ENCODE measurements at places on chromosomes 2 and 18.

DNA sequence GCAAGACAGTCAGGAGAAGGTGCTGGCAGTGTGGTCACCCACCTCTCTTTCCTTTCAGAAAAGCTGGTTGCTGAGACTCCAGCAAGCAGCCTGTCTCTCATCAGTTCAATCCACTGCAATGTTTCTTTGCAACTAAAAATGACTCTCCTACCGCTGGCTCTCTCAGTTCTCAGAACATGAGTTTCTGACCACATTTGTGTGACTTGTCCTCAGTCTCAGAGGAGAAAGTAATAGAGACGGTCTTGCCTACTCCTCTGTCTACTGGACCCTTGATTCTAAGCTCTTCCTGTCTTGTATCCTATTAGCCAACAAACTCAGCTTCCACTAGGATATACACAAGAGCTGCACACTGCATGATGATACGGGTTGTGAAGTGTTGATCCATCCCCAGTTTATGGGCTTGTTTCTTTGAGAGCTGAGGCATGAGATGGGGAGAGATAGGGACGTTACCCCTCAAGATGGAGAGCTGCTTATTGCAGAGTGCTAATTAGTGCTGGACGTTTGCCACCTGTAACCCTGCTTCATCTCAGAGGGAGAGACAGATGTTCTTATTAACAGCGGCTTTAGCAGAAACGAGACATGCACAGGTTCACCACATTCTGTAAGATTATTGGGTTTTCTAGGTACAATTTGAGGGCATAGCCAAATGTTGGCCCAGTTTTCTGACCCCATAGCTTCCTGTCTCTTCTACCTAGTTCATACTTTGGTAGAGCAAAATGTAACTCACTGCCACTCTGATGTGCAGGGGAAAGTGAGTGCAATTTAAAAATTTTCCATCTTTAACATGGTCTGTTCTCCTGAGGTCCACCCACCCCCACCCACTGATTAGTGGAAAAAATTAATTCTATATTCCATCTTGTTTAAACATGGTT, 32.4 kb upstream of the YWHAQ start:
- no peak for DNase-seq
- no peak overlapping the region for H3K4me3 ChIP-seq
- no peaks in the 10 kb centered on the region for H3K4me1 ChIP-seq
- H3K27me3 ChIP-seq, result no peaks in the 10 kb centered on the region
- no peaks in the 10 kb centered on the region for H3K36me3 ChIP-seq
- no peak overlapping the region for H3K27ac ChIP-seq

DNA sequence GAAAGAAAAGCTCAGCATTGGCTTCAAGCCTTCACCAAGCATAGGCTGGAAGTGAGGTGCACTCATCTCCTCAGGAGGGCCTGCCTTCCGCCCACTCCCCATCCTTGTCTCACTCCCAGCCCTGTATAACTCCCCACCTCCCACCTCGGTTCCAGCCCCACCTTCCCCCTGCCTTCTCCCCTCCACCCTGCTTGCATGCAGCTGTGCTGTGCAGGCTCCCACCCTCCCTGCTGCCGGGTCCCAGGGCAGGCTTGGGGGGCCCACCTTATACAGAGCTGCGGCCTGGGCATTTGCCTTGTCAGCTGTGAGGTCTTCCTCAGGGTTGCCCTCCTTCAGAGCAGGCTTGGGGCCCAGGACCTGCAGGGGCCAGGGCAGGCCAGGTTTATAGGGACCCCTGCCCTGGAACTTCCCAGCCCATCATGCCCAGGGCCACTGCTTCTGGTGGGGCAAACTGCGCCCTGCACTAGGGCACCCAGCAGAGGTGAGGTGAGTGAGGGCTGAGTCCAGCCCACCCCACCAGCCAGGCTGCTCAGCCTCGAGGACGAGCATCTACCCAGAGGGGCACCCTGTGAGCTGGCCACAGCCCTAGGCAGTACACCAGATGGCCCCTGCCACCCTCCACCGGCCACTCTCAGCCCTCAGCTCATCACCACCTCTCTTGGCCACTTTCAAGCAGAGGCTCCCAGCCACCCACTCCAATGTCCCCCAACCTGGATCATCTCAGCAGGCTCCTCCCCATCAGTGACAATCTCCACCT, 11.6 kb downstream of the CAPG start:
- H3K27ac ChIP-seq, result no peak overlapping the region
- H3K4me3 ChIP-seq, result no peak overlapping the region
- DNase-seq, result no peak
- H3K4me1 ChIP-seq, result peaks cover 18% of the 10 kb centered on the region
- peaks cover 48% of the 10 kb centered on the region for H3K36me3 ChIP-seq
- H3K27me3 ChIP-seq, result no peaks in the 10 kb centered on the region

DNA sequence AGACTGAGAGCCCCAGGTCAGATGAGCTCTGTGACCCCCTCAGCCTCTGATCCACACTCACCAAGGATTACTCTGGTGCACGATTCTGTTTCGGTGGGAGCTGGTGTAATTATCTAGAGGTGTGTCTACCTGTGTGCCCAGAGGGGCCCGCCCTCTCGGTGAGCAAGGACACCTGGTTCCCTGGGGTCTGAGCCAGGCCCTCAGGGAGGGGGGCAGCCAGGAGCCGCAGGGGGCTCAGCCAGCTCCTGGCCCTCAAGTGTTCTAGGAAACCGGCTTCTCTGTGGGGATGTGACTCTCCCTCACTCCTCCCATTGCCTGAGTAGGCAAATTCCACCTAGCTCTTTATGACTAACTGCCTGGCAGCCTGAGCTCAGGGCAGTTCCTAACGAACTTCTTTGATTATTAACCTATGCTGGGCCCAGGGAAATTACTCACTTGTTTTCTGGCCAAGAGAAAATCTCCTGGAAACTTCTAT, 17.4 kb downstream of the AGAP1 start:
- peaks cover 16% of the 10 kb centered on the region for H3K4me1 ChIP-seq
- H3K27ac ChIP-seq, result no peak overlapping the region
- H3K4me3 ChIP-seq, result no peak overlapping the region

DNA sequence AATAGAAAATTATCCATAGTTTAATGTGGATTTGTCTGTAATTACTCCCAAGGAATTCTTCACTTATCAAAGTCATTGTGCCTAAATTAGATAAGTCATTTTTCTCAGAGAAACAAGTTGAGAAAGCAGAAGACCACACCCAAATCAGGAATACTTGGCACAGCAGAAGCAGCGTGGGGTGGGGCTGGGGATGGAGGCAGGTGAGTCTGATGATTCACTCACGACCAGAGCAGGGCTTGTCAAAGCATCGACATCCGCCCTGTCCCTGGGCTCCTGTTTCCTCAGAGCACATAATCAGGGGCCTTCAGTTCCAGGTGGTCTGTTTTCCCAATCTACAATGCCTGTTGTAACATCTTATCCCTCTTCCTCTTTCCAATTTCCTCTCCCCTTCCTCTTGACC, 31.5 kb upstream of the COLEC12 start:
- H3K27ac ChIP-seq, result no peak overlapping the region
- no peak overlapping the region for H3K4me3 ChIP-seq
- no peaks in the 10 kb centered on the region for H3K4me1 ChIP-seq
- H3K36me3 ChIP-seq, result no peaks in the 10 kb centered on the region
- no peak for DNase-seq
- no peaks in the 10 kb centered on the region for H3K27me3 ChIP-seq

DNA sequence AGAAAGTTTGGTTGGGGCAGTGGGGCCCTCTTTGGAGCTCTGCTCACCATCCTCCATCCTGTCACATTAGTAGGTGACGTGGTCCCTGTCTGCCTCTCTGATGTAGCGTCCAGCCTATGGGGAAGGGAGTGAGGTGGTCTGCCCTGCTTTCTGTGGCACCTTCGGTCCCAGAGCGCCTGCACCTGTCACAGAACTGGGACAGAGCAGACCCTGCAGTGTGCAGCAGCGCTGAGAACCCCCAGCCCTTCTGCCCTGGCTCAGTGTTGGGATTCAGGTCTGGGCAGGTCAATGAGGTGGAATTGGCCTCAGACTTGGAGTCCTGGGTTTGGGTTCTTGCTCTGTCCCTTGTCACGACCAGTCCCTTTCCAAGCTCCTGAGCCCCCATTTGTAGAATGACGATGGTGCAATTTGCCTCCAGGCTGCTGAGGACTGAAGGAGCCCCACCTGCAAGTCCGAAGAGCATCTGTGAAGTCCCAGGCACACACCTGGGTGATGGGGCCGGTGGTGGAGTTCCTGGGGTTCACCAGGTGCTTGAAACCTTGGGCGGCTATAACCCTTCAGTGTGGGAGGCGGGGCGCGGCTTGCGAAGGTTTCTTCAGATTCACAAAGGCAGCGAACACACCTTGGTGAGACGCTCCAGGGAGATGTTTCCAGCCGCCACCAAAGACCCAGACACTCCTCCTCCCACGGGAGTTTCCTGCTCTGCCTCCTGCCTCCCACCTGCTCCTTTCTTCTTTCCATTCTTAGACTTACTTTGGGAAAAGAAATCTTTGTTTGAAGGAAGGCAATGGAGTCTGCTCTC, 265.4 kb upstream of the HDAC4 start:
- no peaks in the 10 kb centered on the region for H3K27me3 ChIP-seq
- no peak overlapping the region for H3K27ac ChIP-seq
- H3K36me3 ChIP-seq, result no peaks in the 10 kb centered on the region
- no peak for DNase-seq
- H3K4me3 ChIP-seq, result no peak overlapping the region

DNA sequence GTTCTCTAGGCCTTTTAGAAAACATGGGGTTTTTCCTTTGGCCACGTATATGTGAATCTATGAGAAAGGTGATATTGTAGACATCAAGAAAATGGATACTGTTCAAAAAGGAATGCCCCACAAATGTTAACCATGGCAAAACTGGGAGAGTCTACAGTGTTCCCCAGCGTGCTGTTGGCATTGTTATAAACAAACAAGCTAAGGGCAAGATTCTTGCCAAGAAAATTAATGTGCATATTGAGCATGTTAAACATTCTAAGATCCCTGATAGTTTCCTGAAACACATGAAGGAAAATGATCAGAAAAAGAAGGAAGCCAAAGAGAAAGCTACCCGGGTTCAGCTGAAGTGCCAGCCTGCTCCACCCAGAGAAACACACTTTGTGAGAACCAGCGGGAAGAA, 64.9 kb downstream of the CYBRD1 start:
- H3K27ac ChIP-seq, result no peak overlapping the region
- no peak overlapping the region for H3K4me3 ChIP-seq
- H3K36me3 ChIP-seq, result no peaks in the 10 kb centered on the region
- no peaks in the 10 kb centered on the region for H3K4me1 ChIP-seq
- H3K27me3 ChIP-seq, result no peaks in the 10 kb centered on the region

DNA sequence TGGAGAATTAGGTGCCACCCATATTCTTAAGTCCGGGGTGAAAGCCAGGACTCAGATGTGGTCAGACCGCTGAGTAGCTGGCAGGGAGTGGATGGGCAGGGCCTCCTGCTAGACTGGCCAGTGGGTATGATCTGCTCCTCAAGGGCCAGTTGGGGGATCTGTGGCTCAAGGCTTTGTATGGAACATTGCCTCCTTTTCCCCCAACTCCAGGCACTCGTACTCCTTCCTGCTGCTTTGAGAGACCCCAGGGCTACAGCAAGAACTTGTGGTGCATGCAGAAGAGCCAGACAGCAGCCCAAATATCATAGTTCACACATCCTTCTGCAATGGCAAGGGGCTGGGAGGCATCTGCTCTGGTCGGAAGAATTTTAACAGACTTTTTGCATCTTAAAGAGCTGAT, 61.7 kb downstream of the PDCL3 start:
- no peak overlapping the region for H3K27ac ChIP-seq
- H3K36me3 ChIP-seq, result no peaks in the 10 kb centered on the region
- H3K4me3 ChIP-seq, result no peak overlapping the region

DNA sequence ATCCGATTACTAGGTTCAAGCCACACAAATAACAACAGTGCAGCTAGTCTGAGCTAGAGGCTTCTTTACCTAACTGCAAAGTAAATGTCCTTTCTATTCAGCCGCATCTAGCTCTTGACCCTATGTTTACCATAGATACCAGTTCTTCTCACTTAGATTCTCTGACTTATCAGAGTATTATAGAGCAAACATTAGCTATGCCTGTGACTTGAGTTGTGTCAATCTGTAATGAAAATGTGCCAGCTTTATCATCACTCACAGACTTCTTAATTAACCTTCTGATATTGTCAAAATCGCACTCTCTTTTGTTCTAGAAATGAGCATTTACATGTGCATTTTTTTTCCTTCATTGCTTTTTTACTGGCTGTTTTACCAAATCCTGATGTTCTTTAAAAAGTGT, 79.9 kb downstream of the BCL11A start:
- H3K36me3 ChIP-seq, result peaks cover 2% of the 10 kb centered on the region
- H3K27me3 ChIP-seq, result no peaks in the 10 kb centered on the region
- H3K4me1 ChIP-seq, result peaks cover 8% of the 10 kb centered on the region
- no peak overlapping the region for H3K27ac ChIP-seq
- no peak overlapping the region for H3K4me3 ChIP-seq

DNA sequence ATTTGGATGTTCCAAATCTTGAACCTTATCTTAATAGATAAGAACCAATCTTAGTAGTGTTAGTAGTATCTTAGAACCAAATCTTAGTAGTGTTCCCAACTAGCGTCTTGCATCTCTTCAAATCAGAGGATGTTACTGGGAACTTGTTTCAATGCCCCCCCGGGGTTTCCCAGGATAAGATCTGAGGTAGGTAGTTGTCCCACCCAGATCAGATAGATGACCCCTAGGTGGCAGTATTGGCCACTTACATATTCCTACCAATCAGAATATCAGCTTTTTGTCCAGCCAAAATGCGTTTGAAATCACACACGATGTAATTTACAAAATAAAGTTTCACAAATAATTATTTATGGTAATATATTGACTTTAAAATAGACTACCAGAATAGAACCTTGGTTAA, 314.8 kb downstream of the MBD2 start:
- H3K36me3 ChIP-seq, result no peaks in the 10 kb centered on the region
- H3K27ac ChIP-seq, result no peak overlapping the region
- H3K4me3 ChIP-seq, result no peak overlapping the region
- H3K27me3 ChIP-seq, result no peaks in the 10 kb centered on the region
- H3K4me1 ChIP-seq, result no peaks in the 10 kb centered on the region
